NCI-H1930 (cell line): ENCODE measurements at places on chromosomes 16 and 17.

GRCh38 chr16:69179328-69180010 lies 7.5 kb upstream of the SNTB2 start:
- no peak for DNase-seq

DNA sequence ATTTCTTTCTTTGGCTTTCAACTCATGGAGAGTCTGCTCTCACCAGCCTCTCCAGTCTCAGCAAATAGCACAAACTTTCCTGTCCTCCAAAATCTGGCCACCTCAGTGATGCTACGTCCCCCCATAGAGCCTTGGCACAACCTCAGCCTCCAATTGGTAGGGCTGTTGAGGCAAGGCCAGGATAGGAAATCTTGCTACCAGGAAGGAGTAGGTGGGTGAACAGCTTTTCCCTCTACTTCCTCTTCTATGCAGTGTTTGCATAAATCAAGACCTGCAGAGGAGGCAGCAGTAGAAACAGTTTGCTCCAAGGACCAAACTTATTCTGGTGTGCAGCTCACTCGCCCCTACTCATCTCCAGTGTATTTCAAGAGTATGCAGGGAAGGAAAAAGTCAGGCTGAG lies 701 bp upstream of the DPEP2 start:
- no peak for DNase-seq

DNA sequence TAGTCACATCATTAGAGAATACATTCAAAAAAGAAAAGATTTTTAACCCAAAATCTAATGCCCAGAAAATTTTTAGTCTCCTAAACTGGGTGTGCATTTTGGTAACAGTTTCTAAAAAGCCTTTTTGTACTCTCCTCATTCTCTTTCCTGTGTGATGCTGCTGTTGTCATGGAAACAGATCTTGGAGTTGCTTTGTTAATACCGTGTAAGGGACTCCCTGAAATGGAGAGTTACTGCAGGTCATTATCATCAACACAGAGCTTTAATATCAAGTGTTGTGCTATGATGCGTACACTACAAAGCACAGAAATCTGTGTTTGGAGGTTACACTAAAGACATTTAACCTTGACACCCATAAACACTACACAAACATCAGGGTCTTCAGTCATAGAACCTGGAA lies 216.3 kb downstream of the PRKCA start:
- no peak for DNase-seq

DNA sequence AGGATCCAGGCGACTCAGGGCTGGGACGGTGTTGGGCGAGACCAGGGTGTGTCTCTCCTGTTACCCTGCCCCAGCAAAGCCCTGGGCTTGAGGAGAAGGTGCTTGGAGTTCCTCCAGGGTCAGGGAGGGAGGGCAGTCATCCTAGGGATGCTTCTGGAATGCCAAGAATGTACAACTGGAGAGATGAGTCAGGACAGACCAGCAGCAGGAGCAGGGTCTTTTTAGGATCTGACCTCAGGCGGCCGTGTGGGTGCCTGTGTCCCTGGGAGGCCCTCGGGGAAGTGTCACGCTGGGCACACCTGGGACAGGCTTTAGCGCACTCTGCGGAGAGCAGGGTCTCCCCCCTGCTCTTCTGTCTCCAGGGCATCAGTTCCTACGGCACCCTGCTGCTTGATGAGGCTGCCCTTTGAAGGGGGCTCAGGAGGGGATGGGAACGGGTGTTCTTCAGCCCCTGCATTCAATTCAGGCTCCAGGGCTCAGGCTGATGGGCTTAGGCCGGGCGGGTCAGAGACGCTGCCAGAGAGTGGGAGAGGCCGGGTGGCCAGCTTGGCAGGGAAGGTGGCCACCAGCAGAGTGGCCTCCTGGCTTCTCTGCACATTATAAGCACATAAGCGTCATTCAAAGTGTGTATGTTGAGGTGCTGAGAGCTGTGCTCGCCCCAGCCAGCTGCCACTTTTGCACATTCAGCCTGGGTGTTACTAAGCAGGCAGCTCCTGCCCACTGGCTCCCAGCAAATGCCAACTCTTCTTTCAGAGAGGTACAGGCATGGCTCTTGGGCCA lies 8.4 kb upstream of the MTSS2 start:
- no peak for DNase-seq

DNA sequence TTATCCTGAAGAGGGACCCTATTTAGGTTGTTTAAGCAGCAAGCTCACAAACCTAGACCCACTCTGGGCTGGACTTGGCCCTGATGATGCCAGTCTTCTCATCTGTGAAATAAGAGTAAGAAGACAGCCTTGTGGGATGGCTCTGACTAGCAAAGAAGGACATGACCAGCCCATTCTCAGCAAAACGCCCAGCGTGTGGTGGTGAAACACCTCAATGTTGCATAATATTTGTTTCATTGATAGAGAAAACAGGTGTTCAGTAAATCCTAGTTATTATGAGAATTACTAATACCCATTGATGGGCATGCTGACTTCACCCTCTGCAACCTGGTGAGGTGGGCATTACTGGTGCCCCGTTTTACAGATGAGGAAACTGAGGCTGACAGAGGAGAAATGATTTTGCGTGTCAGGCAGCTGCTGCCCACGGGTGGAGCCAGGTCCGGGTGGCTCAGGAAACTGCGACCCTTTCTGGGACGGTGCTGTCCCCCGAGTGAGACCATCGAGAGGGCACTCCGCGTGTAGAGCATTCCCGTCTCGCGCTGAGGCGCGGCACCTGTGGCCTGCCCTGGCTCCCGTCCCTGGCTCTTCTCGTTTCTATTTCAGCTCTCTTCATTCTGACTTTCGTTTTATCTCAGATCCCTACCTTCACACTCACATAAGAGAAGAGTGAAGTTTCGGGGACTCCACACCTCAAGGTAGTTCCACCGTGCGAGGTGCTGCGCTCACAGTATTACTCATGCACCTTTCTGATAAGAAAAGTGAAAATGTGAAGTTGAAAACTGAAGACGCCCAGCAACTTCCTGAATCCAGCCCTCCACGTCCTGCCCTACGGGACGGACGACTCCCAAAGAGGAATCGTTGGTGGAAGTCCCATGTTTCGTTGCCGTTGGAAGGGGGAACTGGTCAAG lies 48.5 kb downstream of the IRF8 start:
- no peak for DNase-seq

GRCh38 chr16:5430598-5430997 lies 333.0 kb upstream of the EEF2KMT start:
- DNase-seq, result no peak

DNA sequence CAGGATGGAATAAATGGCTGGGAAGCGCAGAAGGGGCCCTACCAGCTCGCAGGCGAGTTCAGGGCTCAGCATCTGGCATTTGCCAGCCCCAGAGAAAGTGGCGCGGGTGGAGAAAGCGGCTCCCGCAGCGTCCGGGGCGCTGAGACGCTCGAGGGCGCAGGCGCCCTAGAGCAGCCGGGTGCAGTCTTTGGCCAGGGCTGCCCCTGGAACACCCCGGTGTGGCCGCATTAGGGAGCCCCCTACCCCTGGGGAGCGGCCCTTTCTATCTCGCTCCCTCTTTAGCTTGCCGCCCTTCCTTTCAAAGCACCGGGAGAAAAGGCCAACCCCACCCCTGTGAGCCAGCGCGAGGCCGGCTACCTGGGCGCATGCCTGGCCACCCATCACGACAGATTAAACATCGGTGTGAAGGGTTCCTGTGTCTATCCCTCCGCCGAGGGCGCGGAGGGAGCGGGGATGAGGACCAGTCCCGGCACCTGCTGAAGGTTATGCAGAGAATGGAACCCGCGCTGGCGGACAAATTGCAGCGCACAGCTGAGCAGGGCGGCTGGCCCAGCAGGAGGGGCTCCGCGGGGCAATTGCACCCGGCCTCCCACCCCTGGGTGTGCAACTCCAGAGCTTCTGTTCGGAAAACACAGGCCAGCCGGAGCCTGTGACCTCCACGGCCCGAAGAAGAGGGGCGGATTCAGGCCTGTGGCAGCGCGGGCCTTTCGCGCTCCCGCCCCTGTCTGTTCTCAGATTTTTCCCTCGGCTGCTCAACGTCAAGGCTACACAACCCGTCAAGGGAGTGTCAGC lies 15.6 kb upstream of the FOXF1 start:
- DNase-seq, result no peak

DNA sequence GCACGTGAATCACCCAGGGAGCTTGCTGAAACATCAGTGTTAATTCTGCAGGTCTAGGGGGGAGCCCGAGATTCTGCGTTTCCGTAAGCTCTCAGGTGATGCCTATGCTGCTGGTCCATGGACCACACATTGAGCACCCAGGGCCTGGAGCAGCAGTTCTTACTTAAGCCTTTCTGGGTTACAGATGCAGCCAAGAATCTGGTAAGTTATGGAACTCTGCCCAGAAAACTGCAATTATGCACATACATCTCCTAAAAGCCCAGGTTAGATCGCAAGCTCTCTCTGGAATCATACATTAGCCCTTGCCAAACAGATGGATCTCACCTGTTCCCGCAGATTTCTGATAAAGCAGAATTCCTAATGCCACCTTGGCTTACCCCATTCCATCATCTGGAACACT lies 265.9 kb upstream of the SALL1 start:
- DNase-seq, result no peak

GRCh38 chr17:79789943-79790804 lies 6.7 kb downstream of the CBX8 start:
- DNase-seq, result no peak

DNA sequence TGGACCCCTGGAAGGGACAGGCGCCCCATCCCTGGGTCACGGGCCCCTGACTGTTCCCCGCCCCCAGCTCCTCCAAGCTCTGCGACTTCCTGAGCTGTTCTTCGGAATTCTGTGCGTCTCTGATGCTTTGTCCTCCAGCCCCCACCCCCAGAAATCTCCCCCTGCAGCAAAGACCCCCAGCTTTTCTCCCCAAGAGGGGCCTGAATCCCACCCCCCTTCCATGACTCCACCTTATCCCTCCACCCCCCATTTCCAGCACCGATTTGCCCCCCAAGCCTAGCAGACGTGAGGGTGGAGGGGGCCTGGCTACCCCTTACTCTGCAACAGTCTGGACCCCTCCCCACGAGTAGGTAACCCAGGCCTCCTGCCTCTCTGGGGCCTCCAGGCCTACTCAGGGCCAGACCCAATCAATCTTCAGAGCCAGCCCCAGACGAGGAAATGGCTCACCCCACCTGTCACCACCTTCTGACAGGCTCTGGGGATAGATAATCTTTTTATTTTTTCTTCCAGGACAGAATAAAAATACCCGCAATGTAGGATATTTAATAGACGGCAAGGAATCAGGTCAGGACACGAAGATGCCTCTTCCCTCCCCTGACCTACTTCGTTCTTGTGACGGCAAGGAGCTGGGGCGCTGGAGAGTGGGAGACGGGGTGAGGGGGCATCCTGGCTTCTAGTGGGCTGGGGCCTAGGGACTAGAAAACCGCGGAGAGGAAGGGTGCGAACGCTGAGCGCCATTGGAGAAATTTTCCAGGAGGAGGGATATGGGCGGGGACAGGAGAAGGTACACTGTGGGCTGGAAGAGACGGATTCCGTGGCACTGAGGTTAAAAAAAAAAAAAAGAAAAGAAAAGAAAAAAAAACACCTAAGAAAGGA lies 744 bp upstream of the PLXDC1 start:
- no peak for DNase-seq

GRCh38 chr16:72211110-72211509 lies 39.2 kb upstream of the PMFBP1 start:
- DNase-seq, result no peak

GRCh38 chr17:48757524-48757961 lies 29.0 kb upstream of the HOXB13 start:
- DNase-seq, result no peak

DNA sequence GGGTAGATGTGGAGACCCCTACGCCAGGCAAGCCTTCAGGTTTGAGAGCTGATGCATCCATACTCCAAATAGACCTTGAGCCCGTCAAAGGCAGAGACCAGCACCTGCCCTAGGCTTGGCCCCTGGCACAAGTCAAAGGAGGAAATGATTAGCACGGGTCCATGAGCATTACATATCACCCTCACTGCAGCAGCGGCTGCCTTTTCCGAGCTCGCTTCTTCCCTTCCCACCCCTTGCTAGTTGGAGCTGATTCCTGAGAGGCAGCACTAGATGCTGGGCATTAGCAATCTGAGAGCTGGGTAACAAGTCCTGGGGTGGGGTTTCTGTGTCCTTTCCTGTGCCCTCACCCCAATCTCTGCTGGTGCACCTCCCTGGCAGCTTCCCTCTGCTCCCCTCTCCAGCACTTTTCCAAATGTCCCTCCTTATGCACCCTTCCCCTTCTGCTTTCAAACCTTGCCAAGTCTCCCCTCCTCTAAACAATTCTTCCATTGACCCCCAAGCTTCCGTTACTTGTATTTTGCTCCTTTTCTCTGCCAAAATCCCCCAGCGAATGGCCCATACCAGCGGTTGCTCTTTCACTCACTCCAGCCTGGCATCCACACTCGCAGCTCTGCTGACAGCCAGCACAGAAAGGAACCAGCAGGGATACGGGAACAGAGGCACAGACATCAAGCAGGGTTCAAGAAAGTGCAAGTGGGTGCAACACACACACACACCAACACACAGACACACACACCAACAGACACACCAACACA lies 3.0 kb downstream of the CDRT4 start:
- DNase-seq, result no peak

GRCh38 chr16:12225806-12226465 lies 249.4 kb downstream of the SNX29 start:
- DNase-seq, result no peak

DNA sequence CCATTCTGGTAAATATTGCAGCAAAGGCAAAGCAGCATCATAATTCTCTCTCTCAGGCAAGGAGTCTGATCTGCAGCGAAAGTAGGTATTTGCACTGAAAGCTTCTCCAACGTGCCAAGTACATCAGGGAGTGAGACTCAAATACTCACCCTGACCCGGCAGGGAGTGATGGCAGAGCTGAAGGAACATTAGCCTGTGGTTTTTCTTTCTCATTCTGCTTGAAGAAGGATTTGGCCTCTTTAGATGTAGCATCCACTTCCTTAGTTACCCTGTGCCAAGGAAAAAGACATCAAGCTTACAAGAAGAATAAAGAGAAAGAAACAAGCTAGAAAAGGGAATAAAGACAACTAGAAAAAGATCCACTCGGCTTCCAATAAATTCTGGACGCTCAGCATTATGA lies 38.4 kb downstream of the CFDP1 start:
- no peak for DNase-seq

DNA sequence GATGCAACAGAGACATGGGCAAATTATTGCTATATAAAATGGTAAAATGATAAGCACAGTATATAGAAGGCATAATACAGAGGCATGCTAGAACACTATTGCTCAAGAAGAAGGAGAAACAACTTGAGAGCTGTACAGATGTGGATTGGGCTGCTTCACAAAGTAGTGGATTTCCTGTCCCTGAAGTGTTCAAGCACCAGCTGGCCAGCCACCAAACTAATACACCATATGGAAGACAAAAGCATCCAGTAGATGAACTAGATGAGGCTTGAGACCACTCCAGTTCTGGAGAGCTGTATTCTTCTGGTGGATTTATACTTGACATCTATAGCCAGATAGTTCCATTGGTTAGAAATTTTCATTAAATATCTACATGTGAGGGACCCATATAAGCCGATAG lies 134.1 kb upstream of the GNAO1 start:
- DNase-seq, result no peak

GRCh38 chr17:1095090-1095852 lies 84.5 kb downstream of the ABR start:
- no peak for DNase-seq

GRCh38 chr16:17334096-17334495 lies 136.7 kb downstream of the XYLT1 start:
- no peak for DNase-seq
